ENCODE measurements at places on chromosomes 6 and 20.

DNA sequence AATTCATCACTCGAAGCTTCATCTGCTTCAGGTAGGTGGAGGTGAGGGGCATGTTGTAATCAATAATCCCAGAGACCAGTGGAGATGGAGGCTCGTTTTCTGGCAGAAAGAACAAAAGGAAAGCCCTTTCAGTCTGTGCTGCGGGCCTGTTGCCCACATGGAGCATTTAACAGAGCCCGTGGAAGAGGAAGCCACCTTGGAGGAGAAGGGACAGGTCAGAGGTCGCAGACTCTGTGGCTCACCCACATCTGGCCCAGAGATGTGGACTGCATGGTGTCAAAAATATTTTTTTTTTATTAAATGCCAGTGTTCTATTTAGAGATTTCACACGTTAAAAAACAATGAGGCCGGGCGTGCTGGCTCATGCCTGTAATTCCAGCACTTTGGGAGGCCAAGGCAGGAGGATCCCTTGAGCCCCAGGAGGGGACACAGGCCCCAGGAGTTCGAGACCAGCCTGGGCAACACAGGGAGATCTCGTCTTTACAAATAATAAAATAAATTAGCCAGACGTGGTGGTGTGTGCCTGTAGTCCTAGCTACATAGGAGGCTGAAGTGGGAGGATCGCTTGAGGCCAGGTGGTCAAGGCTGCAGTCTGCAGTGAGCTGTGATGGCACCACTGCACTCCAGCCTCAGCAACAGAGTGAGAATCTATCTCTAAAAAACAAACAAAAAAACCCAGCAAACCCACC, 73.6 kb downstream of the NOL4L start:
- no peak for DNase-seq

DNA sequence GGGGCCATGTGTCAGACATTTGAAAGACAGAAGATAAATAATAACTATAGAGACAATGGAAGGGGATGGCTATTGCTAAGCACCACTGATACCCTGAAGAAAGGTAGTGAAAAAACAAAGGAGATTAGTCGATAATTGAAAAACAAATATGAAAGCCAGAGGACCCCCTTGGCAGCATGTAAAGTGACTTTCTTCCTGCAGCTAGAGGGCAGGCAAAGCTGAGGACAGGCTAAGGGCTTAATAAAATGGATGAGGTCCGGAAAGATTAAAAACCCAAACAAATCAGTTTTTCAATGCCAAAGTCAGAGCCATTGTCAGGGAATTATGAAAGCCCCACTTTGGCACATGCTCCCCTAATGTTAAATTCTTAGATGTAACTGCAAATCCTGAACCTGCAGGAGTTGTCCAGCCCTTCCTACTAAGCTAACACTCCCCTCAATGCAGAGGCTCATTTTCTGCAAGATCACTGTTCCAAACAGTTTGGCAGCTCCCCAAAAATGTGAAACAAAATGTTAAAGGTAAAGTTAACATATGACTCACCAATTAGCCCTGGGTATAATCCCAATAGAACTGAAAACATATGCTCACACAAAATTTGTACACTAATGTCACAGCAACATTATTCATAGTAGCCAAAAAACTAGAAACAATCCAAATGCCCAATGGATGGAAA, 1177.9 kb downstream of the GRIK2 start:
- no peak for DNase-seq

DNA sequence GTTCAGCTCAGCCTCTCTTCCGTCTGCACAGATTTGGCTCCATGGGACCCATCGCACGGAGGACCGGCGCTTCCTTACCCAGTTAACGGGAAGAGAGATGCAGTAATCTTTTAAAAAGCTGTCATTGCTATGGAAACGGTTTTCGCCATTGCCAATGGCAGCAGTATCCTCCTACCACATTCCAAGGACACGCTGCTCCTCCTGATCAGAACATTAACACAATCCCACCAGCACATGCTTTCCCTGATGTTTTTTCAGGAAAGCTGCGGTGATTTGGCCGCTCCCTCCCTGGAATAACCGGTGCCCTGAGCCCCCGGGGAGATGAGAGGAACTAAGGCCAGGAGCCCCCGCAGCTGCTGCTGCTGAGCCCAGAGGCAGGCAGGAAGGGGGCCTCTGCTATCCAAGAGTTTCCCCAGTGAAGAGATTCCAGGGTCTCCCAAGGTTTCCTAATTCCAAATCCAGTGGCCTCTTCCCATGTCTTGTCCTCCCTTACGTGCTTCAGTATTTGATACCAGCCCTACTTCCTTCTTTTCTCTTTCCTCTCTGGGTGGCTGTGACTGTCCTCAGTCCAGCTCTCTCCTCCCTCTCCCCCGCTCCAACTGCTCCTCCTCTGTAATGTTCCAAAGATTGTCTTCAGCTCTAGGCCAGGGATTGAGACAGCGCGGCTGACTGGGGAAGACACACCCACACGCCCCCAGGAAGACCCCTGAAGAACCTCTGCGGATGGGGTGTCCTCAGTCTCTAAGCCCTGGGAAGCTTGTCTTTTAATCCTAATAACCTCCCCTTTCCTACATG, 2.6 kb downstream of the BNIP5 start:
- DNase-seq, result no peak

GRCh38 chr6:97947841-97948240, 664.8 kb upstream of the MMS22L start:
- no peak for DNase-seq

DNA sequence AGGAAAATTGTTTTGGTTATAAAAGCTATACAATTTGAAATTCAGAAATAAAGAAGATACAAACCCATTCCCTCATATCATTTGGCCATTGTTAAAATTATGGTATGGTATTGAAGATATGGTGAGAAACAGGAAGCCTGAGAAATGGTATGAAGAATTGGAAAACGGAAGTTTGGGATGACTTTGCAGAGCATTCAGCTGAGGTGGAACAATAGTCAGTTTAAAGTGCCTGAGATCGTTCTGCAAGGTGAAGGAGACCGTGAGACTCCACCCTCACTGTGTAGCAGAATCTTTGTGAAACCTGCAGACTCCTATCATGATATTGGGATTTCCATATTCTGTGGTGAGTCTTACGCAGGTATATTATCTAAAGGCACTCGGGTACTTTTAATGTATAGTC, 97.3 kb downstream of the ADGRB3 start:
- no peak for DNase-seq

GRCh38 chr6:2875359-2876191, 27.5 kb downstream of the SERPINB9 start:
- DNase-seq, result no peak

- no peak for DNase-seq
Measured at GRCh38 chr6:89675949-89676748, 37.6 kb upstream of the LYRM2 start.

- no peak for DNase-seq
Measured at GRCh38 chr20:43248341-43248740, 58.6 kb upstream of the PTPRT start.
